ENCODE measurements at places on chromosomes 6 and 20.

DNA sequence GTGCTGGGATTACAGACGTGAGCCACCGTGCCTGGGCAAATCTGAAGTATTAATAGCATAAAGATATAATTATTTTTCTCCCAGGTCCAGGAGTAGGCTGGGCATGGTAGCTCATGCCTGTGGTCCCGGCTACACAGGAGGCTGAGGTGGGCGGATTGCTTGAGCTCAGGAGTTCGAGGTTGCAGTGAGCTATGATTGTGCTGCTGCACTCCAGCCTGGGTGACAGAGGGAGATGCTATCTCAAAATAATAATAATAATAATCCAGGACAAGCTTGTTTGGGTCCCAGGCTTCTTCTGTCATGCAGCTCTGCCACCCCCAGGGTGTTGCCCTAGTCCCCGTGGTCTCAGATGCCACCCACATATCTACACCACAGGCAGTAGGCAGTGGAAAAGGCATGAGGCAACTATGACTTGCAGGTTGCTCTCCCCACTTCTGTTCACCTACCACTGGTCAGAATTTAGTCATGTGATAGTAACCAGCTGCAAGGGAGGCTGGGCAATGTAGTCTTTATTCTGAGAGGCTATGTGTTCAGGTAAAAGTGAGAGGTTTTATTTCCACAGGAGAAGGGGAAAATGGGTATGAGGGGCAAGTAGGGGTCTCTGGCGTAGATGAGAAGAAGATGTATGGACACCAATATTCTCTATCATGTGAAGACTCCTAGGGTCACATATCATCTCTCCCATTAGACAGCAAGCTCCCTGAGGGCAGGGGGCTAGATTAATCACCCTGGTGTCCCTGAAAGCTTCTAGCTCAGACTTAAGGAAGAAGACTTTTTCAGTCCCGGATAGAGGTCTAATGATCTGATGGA, 25.7 kb downstream of the TCF15 start:
- DNase-seq = no peak

DNA sequence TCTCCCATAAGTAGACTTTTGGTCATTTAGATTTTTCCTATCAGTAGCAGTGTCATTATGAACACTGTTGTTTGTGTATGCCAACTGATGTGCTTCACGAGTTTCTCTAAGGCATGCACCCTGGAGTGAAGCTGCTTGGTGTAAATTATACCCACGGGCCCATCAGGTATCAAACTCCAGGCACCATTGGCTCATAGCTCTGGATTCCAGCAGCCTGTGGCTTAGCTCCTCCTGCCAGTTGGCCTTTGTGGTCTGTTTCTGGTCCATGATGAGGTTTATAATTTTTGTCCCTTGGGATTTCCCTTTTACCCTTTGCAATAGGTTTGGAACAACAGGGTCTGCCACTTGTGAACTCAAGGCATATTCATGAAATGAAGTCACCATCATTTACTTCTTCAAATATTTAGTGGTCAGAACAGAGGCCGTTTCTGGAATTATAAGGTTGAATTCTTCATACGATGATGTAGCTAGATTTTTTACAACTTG, 350.5 kb downstream of the PRL start:
- DNase-seq = no peak

GRCh38 chr6:167858086-167858591, 31.4 kb downstream of the AFDN start:
- DNase-seq = peak; percentile 31

DNA sequence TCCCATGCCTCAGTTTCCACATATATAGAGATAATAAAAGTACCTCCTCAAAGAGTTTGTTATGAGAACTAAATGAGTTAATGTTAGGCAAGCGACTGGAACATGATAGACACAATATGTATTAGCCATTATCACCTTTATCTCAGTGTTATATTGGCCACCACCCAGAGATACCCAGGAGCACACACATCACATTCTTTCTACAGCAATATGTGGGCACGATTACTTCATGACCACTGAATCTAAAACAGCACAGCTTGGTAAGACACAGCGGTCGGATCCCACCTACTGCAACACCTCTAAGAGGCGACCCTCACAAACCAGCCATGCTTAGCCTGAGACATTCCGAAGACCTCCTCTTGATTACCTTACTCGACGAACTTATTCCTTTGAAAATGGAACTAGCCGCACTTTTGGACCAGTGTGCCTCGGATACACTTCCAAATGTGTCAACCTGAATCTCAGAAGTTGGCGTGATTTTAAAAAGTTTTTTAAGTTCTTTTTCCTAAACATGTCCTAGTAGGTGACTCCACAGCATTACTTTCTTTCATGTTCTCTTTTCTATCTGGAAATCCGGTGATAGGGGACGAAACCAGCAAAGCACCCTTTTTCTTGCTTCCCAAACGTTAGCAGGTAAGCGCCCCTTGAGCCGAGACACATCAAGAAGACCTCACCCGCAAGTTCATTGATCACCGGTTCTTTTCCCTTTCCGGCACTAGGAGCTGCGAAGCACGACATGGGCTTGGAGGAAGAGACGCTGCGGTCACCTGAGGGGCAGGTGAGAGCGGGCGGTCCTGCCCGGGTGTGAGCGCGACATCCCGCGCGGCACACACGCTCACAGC, 923 bp downstream of the GMDS start:
- peak; percentile 33 for DNase-seq

DNA sequence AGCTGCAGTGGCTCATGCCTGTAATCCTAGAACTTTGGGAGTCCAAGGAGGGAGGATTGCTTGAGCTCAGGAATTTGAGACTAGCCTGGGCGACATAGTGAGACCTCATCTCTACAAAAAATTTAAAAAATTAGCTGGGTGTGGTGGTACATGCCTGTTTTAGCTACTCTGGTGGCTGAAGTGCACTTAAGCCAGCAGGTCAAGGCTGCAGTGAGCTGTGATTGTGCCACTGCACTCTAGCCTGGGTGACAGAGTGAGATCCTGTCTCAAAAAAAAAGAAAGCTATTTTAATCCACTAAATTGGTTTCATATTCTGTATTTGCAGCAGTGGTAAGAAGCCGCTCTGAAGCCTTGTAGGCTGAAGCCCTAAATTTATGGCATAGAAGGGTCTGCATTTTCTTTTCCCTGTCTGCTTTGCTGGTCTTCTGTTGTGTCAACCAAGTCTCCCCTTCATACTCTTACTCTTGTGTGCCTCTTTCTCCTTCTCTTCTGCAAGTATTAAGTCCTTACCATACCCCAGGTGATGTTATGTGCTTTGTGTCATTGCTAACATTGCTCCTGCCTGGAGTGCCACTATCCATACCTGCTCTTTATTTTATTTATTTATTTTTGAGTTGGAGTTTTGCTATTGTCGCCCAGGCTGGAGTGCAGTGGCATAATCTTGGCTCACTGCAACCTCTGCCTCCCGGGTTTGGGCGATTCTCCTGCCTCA, 70.9 kb downstream of the MYO6 start:
- no peak for DNase-seq

- DNase-seq = peak; percentile 75
These were observed 154.9 kb upstream of the MLN start for GRCh38 chr6:33958526-33959328.

- peak; percentile 88 for DNase-seq
These were observed at the start of gene MAP7 for GRCh38 chr6:136550330-136551071. Gene MAP7, minus strand, starts transcription at chr6:136550422. Its CDS starts 14 bp downstream, at chr6:136550408.

DNA sequence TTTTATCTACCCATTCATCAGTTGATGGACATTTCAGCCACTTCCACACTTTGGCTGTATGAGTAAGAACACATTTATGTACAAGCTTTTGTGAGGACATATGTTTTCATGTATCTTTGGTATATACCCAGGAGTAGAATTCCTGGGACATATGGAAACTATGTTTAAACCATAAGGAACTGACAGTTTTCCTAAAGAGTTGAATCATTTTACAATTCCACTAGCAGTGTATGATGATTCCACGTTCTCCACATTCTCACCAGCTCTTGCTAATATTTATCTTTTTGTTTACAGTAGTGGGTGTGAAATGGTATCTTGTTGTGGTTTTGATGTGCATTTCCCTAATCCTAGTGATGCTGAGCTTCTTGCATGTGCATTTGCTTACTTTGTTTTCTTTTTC, 338.1 kb downstream of the PLCB1 start:
- DNase-seq = no peak

- no peak for DNase-seq
These were observed 34.7 kb downstream of the TAF4 start for GRCh38 chr20:62030834-62031434.

DNA sequence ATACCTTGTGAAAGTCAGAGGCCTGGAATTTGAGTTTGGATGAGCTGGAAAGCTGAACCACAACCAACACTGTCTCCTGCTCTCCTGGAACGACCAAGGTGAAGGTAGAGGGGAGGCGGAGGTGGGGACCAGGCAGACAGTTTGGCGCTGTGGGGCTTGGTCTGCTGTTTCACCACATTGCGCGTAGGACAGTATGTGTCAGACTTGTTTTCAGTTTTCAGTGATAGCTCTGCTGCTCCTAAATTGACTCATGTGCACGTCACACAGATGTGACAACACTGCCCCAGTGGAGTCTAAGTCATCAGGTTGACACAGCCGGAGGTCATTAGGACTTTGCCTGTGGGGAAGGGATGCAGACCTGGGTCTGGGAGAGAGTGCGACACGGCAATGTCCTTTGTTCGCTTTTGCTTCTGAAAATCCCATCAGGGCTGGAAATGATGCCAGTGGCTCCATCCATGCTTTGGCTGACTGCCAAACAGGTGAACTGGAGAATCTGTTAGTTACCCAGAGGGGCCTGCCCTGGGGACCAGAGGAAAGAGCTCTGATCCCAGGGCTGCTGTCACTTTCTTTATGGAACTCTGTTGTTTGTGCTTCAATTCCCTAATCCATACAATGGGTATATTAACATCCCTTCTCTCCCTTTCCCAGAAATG, 255.5 kb downstream of the CDC5L start:
- peak; percentile 81 for DNase-seq

DNA sequence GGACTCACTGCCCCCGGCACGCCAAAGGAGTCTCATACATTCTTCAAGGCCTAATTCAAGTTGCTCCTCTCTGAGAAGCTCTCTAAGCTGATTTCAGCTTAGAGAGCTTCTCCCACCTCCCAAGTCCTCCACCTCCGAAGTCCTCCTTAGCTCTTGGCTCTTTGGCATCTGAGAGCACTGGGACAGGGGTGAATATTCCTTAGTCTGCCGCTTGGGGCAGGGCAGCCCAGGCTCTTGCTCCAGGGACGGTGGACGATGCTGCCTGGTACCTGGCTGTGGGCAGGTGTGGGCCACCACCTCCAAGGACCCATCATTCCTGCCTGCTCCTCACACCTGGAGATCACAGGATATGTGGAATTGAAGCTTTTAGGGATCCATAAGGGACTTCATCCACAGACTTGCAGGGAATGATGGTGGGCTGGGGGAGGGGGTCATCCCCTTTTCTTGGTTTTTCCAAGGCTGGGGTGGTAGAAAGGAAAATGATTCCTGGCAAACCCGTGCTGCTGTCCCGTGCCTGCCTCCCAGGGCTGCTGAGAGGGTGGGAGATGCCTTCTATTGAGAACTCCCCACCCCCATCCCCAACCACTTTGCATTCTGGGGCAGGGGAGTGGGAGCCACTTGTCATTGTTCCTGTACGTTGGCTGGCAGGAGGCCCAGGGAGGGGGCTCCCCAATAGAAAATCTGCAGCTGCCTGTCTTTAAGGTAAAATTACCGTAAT, 57.4 kb downstream of the ARHGAP40 start:
- peak; percentile 89 for DNase-seq

GRCh38 chr6:169210611-169211010, 43.0 kb downstream of the THBS2 start:
- DNase-seq = no peak

- no peak for DNase-seq
These were observed 35.7 kb upstream of the HAO1 start for GRCh38 chr20:7975851-7976414.

DNA sequence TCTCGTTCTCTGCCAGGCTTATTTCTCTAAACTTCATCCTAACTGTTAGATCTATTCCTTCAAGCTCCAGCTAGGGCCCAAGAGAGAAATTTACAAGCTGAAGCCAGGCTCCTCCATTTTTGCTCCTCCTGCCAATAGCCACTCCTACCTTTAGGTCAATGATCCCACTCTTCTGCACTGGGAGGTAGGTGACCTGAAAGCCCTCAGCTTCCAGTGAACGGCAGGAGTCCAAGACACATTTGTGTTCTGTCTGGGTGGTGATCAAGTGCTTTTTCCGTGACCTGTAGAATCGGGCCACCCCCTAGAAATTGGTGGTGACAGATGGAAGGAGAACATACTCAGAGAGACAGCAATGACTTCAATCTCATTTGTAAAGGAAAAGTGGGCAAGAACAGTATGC, 8.9 kb downstream of the NFS1 start:
- no peak for DNase-seq

- DNase-seq = no peak
These were observed 5.6 kb downstream of the RAB23 start for GRCh38 chr6:57216235-57217101.

DNA sequence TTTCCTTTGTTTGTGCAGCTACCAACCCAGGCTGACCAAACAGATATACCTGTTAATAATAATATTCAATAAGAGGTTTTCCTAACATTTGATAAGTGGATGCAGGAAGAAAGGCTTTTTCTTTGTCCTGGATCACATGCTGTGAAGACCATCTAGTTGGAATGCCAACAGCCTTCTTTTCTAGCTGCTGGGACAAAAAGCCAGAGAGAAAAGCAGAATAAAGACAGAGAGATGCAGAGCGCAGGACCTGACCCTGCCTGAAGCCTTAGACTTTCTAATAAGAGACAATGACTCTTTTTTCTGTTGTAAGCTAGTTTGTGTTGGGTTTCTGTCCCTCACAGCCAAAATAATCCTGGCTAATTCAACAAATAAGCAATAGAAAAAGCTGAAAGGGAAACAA, 308.2 kb downstream of the PHF3 start:
- no peak for DNase-seq

DNA sequence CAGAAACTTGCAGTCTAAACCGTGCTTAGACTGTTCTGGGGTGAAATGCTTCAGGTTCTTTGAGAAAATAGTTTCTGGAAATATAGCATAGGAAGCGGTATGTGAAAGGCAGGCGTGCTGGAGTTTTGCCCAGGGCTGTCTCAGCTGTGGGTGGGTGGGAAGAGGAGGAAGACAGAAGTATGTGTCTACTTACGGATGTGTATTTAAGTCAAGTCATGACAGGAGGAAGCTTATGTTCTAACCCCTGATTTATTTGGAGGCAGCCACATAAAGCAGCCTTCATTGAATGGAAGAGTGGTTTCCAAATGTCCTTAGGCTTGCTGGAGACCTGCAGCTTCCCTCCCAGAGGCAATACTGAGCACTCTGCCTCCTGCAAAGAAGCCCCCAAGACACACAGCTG, 345.8 kb upstream of the PRND start:
- DNase-seq = no peak

- no peak for DNase-seq
These were observed 12.1 kb upstream of the MRPS18A start for GRCh38 chr6:43699564-43700186.

GRCh38 chr6:169975286-169975685, 223.9 kb downstream of the ERMARD start:
- DNase-seq = no peak

DNA sequence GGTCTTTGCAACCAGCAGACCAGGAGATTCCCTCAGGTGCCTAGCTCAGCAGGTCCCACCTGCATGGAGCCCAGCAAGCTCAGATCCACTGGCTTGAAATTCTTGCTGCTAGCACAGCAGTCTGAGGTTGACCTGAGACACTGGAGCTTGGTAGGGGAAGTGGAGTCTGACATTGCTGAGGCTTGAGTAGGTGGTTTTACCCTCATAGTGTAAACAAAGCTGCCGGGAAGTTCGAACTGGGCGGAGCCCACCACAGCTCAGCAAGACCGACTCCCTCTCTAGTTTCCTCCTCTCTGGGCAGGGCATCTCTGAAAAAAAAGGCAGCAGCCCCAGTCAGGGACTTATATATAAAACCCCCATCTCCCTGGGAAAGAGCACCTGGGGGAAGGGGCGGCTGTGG, 34.3 kb downstream of the PRSS35 start:
- no peak for DNase-seq

GRCh38 chr20:60694763-60695162, 557.3 kb upstream of the CDH4 start:
- DNase-seq = no peak

Measured in NCI-H1105 treated with DMSO at 0.1 percent for 48 hours (cell line).